Stimulated activated CD4-positive, alpha-beta T cell treated with anti-CD3 and anti-CD28 coated beads, Interleukin-15, amount 100 ng/mL, for 1 hour (primary cell): ENCODE measurements at places on chromosomes 6 and 20.

DNA sequence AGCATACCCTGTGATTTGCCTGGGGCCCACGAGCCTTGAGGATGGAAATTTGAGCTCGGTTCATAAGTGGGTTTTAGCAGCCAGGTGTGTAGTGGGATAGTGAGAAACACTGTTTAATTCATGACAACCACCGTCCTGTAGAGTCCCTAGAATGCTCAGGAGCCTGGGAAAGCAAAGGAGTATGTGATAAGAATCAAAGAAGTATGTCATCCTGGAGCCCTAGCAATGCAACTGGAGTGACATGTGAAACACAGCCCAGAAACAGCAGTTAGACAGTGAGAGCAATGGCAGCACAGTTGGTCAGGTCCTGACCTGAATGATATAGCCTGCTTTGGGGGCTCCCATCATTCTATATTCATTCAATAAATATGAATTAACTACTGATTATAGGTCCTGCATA, 161.2 kb upstream of the ECI2 start:
- DNase-seq = no peak

GRCh38 chr6:36101691-36102090, 28.6 kb upstream of the MAPK13 start:
- no peak for DNase-seq

DNA sequence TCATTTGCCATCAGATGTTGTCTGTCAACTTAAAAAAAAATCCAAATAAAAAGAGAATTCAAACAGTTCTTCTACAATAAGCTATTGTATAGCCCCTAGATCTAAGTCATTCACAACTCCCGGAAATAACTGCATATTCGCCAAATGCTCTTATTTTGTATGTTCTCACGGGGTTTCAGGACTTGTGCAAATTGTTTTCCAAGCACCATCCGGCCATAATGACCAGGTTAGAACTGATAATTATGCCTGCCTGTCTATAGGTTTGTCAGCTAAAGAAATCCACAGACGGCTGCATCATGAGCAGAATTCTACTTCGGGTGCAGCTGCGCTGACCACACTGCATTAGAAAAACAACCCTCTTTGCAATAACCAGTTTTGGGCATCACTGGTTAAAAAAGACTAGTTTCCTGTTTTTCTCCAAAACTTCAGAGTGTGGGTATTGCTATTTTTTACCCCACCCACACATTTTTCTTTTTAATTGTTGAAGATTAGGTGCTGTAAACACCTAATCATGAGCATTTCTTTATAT, 87.7 kb downstream of the HIVEP2 start:
- DNase-seq = no peak

DNA sequence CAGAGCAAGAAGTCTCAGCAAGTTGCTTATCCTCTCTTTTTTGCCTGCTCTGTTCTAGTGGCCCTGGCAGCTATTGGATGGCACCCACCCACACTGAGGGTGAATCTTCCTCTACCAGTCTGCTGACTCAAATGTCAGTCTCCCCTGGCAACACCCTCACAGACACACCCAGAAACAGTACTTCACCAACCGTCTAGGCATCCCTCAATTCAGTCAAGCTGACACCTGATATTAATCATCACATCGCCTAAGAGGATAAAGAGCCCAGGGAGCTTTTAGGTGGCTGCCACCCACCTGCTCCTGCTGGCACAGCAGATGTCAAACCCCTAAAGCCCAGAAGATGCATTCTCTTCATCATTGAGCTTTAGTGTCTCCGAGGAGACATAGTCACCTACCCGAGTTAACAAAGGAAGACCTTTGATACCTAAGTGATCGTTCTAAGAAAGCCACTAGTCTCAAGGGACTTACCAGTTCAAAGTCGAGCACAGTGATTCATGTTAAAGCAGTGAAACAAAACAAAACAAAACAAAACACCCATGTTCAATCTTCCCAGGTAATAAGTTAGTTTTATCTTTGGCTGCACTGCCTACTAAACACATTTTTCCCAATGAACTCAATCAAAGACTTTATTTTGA, 97.7 kb upstream of the KCNQ5 start:
- no peak for DNase-seq

- no peak for DNase-seq
Measured at GRCh38 chr6:2054516-2055067, 190.8 kb downstream of the GMDS start.

GRCh38 chr20:16749573-16749972, 1.4 kb downstream of the OTOR start:
- DNase-seq = no peak

DNA sequence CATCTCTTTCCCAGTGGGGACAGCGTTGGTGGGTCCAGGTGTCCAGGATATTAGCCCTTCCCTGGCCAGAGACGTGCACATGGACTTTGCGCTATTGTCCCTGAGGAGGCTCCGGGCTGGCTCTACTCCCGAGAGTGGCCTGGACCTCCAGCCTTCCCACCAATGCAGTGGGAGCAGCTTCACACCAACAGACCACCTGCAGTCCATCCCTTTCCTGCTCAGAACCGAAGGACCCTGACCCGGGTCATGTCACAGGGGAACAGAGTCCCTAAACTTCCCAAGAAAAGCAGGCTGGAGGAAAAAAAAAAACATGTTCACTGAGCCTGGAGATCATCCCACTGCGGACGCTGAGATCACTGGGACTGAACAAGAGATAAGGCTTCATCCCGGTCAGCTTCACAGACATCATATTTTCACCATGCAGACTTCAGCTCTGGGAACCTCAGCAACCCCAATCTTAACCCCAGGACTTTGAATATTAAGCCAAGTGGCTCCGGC, 18.3 kb downstream of the ZMYND8 start:
- DNase-seq = no peak

DNA sequence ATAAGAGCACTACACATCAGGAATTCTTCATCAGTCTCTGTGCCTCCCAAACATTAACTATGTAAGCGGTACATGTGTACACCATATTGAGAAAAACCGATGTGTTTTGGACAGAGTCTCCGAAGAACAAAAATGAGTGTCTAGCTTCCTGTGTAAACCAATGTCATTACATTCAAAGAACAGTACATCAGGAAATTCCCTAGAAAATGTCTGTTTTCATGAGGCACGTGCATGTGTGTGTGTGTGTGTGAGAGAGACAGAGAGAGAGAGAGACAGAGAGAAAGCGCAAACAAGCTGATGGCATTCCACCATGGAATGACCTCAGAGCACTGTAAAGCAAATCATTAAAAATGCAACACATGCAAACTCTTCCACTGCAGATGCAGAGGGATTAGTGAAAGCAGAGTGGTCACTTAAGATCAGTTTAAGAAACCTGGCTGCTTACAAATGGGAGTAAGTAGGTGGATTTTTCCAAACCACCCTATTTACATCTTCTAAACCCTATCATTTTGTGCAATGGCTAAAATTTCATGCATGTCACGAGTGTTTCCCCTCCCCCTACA, 133.9 kb downstream of the HIVEP2 start:
- DNase-seq = no peak

DNA sequence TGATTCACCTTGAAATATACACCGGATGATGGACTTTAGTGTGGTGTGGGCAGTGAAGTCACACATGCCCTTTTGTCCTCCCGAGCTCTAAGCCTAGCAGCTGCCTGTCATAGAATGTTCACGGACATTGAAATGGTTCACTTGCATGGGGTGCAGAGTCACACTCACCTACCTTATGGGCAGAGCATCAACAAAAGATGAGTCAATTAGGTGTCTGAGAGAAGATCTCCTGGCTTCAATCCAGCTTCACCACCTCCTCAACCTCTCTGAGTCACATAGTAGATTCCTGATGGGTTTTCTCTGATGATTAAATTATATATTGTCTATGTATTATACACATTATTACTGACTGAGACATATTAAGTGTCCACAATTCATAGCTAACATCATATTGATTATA, 48.1 kb upstream of the HLA-E start:
- DNase-seq = no peak

DNA sequence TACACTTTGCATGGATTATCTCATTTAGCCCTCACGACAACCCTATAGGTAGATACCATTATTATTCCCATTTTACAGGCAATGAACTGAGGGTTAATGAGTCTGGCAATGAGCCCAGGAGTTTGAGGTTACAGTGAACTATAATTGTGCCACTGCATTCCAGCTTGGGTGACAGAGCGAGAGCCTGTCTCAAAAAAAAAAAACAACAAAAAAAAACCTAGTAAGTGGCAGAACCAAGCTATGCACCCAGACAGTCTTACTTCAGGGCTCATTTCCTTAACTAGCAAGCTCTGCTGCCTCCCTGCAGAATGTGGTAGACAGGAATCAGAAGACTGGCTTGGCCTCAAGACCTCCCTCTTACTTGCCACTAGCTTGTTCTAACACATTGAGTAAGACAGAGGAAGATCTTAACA, 71.9 kb upstream of the RREB1 start:
- DNase-seq = no peak

GRCh38 chr20:51828762-51829161, 26.4 kb upstream of the SALL4 start:
- DNase-seq = no peak

GRCh38 chr6:33905071-33905609, 101.3 kb upstream of the MLN start:
- DNase-seq = peak; percentile 16

- no peak for DNase-seq
Measured at GRCh38 chr20:840503-840857, 7.0 kb downstream of the FAM110A start.

GRCh38 chr6:64270083-64270482, 634.5 kb downstream of the PHF3 start:
- DNase-seq = no peak

DNA sequence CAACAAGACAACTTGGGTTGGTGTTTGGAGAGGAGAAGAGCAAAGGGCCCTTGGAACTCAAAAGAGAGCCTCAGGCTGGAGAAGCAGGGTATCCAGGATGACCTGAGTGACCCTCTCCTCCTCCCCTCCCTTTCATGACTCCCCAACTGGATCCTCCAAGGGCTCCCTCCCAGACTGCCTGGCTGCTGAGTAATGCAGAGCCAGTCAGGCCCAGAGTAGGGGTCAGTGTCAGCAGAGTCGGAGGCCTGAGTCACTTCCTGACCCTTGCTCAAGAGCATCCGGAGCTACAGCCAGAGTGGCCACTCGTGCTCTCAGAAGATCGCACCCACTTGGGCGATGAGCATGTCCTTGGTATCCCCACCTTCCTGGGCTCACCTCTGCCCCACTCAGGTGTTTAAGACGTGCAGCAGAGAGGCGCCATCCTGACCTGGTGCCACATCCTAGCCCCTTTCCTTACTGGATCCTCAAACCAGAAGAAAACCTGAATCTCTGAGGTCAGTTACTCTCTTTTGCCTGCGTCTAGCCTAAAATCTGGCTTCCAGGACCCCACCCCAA, 2.8 kb upstream of the MAPK13 start:
- DNase-seq = no peak

- DNase-seq = no peak
Measured at GRCh38 chr6:9292975-9293374, 857.6 kb upstream of the SLC35B3 start.

DNA sequence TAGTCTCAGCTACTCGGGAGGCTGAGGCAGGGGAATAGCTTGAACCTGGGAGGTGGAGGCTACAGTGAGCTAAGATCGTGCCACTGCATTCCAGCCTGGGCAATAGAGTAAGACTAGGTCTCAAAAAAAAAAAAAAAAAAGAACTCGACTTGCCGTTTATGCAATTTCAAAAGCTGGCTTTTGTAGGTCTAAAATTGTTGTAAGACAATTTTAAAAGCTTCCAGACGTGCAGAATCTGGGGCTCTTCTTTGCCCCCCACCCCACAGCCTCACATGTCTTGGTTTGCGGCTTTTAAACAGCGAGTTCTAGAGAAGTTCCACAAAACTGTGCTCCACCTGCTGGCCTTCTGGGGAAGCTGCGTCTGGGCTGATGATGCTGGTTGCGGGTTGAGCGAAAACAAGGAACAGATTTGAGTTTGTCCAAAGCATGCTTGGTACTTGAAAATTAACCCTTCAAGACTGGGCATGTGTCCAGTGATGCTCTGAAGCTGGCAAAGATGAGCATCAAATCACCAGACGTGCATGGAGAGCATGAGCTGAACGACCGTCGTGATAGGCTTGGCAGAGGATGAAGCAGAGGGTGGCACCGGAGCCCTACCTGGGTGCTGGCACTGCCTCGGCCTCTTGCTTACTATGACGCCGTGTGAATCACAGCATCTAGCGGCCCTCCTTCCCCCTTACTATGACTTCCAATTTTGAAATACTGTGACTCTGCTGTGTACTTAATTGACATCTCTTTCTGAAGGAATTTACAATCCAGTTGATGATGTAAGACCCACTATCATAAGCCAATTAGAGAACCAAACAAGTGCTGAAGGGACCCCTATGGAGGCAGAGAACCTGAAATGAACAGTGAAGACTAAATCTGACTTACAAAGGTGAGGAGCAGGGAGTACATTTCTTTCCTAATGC, 171.4 kb downstream of the GMPR start:
- peak; percentile 11 for DNase-seq

GRCh38 chr20:63387917-63388316, 26.8 kb upstream of the CHRNA4 start:
- no peak for DNase-seq

DNA sequence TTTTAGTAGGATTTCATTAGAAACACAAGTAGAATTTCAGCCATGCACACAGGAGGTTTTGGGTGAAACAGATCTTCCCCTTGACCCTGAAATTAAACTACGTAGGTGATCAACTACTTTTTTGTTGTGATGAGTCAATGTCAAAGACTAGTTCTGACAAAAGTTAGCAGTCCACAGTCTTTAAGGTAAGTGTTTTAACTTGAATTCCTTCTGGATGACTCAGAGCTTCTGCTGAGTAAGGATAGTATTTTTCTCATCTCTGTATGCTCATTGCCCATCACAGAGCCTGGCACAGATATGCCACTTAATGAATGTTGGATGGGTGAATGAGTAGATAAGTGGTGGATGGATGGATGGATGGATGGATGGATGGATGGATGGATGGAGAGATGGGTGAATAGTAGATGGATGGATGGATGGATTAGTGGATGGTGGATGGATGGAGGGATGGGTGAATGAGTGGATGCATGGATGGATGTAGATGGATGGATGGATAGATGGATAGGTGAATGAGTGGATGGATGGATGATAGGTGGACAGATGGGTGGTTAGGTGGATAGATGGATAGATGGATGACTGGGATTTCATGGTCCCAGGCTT, 165.3 kb downstream of the ZMYND8 start:
- no peak for DNase-seq

- no peak for DNase-seq
Measured at GRCh38 chr6:87277123-87277522, 45.3 kb upstream of the SMIM8 start.

DNA sequence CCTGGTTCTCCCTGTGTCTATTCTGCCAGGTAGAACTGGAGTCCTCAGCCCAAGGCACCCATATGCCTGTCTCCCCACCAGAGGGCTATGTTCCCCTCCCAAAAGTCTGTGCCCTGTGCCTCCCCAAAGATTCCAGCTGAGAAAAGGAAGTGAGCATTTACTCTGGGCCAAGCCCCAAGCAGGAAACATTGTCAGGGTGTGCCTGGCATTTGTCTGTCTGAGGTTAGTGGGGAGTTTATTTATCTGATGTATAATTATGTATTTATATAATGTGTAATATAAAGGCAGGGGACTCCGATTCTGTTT, 5.6 kb downstream of the GDF5 start:
- no peak for DNase-seq
